Germinal center (tissue), 1 donor: ENCODE measurements at places on chromosomes 3 and 15.
A peak's percentile ranks its signal among the peaks of the same experiment; 100 is the strongest.

DNA sequence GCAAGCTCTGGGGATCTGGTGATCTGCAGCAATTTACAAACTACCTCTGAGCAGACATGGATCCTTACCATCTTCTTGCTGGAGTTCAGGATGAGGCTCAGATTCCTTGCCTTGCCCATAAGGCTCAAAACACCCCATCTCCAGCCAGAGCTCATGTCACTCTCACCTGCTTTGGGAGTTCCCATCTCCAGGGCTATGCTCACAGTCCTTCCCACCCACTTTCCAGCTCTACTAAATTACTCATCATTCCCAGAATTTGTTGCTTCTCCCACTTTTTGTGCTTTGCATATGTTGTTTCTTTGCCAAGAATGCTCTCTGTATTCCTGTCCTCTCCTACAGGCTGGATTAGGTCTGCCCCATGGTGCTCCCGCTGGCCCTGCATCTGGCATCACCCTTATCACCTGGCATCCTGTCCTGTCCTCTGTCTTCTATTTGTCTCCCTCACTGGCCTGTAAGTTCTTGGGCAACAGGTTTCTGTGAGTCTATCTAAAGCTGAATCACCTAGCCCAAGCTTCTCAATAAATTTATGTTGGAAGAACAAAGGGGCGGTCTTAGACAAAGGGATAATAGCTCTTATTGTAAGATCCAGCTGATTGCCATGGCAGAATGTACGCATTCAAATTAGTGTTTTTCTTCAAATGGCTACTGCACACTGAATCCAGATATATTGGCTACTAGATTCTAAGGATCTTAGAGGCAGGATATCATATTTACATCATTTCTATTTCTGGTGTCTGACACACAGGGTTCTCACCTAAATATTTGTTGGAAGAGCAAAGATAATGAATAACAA is 179.2 kb downstream of the CLSTN2 start:
- no peak for DNase-seq

DNA sequence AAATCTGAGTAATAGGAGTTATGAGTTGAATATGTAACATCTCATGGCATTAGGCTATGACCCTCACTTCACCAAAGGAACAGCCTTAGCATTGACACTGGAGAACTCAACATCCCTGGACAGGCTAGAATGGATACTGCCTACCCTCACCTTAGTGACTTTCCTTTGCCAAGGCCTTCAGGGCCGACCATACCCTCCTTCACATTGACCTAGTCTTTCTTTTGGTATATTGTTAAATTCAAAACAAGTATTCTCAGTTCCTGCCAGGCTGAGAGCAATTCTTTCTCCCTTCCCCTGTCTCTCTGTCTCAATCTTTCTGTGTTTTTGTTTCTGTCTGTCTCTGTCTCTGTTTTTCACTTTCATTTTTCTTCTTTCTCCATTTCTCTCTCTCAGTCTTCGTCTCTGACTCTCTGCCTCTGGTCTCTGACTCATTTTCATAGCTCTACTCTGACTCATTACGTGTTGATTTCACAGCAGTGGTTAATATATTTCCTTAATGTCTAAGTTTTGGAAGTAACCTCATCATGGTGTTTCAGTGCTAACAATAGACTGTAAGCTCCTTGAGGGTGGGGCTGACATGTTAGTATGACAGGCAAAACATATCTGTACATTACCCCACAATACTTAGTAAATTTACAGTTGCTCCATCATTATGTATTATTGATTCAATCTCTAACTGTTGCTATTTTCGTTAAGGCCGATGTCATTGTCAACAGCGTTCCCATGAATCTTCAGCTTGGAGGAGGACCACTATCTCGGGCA is 32.5 kb downstream of the PARP15 start:
- DNase-seq = no peak

DNA sequence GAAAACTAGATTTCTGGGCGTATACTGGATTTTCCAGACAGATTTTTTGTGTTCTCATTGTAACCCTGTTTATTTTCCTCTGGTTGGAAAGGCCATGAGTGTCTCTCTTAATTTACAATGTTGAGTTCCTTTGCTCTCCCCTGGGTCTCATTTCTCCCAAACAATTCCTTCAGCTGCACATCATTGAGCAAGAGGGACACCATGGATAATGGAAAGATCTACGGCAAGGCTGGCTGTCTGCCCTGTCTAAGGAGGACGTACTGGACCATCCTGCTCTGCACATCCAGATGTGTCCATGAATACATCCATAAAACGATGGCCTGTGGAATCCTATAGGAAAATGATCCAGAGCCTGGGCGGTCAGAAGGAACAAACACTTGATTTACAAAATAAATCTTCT is 258.1 kb upstream of the MCTP2 start:
- DNase-seq = no peak

DNA sequence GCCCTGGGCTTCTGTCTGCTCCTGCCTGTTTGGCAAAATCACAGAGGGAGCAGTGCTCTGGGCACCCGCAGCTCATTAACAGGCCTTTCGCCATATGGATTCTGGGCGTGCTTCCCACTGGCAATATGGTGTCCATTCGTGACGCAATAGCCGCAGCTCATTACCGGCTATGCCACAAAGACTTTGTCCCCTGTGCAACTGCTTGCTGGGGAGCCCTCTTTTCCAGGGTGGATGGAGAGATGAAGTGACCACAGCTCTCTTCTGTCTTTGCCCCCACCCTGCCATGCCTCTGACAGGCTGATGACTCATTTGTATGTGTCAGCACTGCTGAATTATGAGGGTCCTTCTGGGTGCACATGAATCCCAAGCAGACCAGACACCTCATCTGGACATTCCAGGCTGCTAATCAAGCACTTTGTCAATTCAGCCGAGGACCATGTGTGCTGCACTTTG is 214.3 kb upstream of the FEZF2 start:
- DNase-seq = no peak

DNA sequence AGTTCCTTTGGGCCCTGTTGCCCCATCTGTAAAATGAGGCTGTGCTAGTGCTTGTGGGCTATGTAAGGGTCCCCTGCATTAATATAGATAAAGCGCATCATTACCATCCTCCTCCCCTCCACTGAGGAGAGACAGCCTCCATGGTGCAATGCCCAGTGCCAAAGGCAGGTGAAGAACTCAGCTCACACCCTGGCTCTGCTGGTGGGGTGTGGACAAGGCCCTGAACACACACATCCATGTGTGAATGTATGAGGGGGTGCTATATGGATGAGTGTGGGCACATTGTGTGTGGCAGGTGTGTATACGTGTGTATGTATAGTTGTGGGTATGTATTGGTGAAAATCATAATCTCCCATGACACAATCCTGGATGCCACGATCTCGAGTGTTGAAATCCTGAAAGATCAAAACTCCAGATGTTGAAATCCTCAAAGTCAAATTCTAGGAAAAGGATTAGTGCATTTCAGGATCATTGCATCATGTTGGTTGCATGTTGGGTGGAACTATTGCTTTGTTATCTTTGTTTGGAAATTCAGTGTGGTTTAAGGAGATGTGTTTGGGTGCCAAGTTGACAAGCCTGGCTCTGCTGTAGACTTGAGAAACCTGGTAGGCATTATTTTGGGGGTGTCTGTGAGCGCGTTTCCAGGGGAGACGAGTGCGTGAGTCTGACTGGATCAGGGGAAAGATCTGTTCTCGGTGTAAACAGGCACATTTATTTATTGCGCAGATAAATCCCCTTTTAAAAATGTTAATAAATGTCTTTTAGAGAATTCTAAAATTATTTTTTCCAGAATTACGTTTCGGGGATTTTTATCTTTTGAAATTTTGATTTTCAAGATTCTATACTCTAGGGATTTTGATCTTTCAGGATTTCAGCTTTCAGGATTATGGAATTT is 42.0 kb upstream of the SEC61A1 start:
- DNase-seq = no peak

GRCh38 chr3:49004352-49005302 is 2.6 kb upstream of the WDR6 start:
- no peak for DNase-seq

- DNase-seq = no peak
These were observed 30.3 kb downstream of the GALNT15 start for GRCh38 chr3:16204751-16205150.

GRCh38 chr3:107284612-107285011 is 92.6 kb upstream of the CCDC54 start:
- DNase-seq = no peak

GRCh38 chr3:145739926-145740325 is 421.1 kb downstream of the PLOD2 start:
- no peak for DNase-seq

DNA sequence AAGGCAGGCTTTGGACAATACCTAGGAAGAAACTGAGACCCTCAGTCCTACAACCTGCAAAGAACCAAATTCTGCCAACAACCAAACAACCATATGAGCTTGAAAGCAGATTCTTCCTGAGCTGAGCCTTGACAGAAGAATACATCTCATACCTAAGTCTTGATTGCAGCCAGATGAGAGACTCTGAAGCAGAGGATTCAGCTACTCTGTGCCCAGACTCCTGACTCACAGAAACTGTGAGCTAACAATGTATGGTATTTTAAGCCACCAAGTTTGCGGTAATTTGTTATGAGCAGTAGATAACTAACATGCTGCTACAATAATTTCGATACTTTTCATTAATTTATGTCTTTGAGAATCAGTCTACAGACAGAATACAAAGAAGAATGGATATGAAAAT is 325.1 kb upstream of the CBLB start:
- DNase-seq = no peak

DNA sequence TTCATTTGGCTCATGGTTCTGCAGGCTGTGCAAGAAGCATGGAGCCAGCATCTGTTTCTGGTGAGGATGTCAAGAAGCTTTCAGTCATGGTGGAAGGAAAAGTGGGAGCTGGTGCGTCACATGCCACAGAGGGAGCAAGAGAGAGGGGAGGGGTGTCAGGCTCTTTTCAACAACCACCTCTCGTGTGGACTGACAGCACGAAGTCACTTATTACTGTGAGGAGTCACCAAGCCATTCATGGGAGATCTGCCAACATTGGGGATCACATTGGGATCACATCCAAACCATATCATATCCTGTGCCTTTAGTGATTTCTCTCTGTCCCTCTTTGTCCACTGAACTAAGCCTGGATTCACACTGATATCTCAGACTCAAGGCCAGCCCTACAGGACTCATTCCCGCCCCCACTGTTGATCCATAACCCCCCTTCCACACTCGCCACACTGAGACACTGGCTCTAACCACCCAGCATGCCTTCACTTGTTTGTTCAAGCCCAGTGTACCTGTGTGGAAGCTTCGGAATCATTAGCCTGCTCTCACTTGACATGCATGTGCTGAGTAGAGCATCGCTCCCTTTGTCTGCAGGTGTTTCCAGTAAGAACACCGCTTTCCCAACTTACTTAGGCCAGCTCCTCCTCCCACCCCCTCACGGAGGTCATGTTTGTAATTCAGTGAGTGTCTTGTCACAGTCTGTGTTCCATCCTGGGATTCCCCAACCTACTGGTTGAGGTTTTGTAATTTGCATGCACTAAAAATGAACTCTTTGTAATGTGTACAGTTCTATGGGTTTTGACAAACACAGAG is 132.2 kb downstream of the KLF13 start:
- peak; percentile 56 for DNase-seq
